B cell (primary cell): ENCODE measurements at places on chromosomes 11 and 22. TPM values are rescaled to one million over a fixed set of nuclear protein-coding genes. Genes with fewer than 3 reads are reported as not detected.

DNA sequence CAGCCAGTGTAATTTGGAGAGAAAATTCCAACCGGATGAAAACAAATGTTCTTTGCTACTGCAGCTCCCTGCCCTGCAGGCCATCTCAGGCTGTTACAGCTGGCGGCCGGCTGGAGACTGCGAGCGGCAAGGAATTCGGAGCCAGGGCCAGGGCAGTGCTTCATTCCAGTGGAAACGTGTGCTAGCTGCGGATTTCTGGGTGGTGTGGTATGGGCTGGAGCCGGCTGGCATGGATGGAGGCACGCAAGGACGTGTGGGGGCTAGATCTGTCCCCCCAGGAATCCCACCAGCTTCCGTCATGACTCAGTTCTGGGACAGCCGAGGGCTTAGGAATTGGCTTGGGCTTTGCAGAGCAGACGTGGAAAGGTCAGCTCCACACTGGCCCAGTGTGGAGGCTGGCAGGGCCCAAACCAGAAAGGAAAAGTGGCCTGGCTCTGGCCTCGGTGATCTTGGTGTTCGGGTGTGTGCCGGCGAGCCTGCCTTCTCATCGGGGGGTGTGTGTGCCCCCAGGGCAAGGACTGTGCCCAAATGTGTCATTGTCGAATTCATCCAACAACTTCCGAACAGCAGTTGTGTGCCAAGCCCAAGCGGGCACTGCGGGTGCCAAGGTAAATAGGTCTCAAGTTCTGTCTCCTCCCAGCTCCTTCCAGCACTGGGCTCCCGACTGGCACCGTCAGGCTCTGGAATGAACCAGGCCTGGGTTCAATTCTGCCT, 48.1 kb upstream of the SHISAL1 start:
- DNase-seq = no peak

DNA sequence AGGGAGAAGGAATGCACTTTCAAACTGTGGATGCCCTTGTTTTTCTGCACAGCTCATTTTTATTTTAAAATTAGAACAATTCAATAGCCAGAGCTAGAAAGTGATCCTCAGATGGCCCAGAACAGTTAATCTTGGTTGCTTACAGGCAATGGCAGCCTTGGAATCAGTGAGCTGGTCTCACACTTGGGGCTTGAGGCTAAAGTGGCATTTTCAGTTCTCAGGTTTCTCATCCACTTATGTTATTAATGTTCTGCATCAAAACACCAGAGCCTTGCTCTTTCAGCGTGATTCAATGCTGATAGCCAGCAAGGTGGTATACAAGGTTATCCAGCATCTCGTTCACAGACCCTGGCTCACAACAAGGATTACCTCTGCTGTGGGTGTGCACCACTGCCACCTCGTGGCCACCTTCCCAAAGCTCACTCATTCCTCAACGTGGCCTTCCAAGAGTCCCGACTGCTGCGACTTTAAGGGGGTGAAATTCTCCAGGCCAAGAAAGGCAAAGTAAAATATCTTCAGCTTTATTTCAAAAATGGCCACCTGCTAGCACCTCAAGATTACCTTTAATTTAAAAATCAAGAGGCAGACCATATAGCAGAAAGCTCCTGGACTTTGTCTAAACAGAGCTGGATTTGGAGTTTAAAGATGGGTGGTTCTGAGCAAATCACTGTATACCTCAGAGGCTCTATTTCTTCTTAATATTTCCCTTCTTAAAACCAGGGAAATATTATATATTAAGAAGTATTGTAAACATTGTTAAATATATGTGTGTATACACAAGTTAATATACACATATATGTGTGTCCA, 34.2 kb upstream of the FSHB start:
- peak; percentile 37 for DNase-seq

GRCh38 chr11:34427186-34427805, 11.4 kb upstream of the CAT start:
- DNase-seq = no peak

DNA sequence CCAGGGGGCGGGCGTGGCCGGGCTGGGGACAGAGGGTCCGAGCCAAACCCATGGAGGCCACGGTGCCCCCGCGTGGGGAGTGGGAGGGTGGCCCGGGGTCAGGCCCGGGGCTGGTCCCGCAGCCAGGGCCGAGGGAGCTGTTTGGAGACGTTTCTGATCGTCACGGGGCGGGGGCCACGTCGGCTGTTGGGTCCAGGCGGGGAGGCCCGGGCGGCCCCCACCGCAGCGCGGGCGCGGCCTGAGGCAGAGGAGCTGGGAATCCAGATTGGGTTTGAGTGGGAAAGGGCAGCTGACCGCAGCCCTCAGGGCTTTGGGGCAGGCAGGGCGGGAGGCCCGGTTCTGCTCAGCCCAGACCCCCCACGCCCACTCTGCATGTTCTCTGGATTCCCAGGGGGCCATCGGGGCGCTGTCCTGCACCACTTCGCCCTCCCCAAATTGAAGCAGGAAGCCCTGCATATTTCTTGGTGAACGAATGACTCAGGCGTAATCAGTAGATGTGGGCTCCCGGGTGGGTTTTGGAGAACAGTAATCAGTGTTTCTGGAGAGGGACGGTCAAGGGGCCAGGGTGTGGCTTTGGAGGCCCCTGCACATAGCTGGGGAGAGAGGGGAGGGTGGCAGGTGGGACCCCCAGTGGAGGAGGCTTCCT, 583 bp downstream of the MRPL23 start:
- DNase-seq = no peak

SESN3 gene
- 519 and 537 TPM in 2 replicates for total RNA-seq

DNA sequence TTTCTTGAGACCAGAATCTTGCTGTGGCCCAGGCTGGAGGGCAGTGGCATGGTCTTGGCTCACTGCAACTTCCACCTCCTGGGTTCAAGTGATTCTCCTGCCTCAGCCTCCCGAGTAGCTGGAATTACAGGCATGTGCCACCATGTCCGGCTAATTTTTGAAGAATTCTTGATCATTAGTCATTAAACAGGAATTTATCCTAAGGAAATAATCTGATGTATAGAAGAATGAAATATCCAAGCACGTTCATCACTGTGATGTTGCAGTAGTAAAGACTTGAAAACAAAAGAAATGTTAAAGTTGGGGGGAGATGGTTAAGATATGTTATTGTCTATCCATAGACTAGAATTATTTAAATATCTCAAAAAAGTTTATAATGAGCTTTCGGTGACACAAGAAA, 23.6 kb downstream of the CBL start:
- no peak for DNase-seq

SUSD2 gene
- 0.30 and 0.44 TPM in 2 replicates for total RNA-seq

GRCh38 chr11:128940156-128940555, 2.5 kb downstream of the TP53AIP1 start:
- no peak for DNase-seq

MFRP gene
- total RNA-seq = not detected in 2 replicates

- DNase-seq = peak; percentile 61
These were observed 77.3 kb downstream of the SCN3B start for GRCh38 chr11:123577081-123577598.

DNA sequence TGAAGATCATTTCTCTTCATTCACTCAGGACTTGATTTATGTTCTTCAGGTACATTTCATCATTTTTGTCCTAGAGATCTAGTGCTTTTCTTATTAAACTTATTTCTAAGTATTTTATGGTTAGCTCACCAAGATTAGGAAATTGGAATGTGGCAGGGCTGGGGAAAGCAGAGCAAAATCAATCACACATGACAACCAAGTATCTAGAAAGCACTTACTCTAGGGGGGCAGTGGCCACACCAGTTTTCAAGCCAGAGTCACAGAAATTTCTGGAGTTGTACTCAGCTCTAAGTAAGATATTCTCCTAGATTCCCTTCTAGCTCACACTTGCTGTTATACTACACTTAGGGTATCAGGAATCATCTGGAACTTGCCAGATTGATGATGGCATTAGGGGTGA, 33.3 kb upstream of the MYEOV start:
- no peak for DNase-seq

DNA sequence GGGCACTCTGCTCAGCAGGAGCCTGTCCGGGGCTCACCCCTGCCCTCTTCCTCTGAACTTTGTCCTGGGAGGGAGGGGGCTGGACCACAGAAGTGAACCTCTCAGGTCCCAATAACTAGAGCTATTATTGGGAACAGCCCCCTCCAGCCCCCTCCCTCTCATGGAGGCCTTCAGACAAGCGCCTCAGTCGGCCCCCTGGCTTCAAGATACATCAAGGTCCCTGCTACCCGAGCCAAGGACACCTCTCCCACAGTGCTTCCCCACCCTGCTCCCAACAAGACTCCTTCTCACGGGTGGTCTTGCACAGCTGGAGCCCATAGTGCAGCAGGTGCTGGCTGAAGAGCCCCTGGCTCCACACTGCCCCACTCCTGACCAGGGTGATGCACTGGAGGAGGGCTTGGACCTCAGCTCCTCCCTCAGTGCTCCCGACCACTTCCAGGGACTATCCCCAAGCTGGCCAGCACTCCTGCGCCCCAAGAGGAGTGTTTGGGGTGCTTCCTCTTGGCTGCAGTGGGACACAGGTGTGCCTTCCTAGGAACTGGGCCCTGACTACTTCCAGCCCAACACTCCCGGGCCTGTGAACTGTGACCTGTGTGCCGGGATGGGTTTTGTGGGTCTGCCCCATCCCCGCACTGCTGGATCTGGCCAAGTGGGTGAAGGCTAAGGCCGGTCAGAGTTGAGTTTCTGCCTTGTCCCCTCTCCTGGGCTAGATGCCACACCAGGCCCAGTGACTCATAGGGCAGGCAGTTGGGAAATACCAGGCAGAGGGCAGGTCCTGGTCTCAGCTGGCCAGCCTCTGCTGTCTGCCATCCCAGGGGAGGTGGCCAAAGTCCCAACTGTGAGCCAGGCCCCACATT, 2.2 kb downstream of the PNPLA2 start:
- no peak for DNase-seq

- no peak for DNase-seq
These were observed 9.2 kb upstream of the IL10RA start for GRCh38 chr11:117977029-117977428.

DNA sequence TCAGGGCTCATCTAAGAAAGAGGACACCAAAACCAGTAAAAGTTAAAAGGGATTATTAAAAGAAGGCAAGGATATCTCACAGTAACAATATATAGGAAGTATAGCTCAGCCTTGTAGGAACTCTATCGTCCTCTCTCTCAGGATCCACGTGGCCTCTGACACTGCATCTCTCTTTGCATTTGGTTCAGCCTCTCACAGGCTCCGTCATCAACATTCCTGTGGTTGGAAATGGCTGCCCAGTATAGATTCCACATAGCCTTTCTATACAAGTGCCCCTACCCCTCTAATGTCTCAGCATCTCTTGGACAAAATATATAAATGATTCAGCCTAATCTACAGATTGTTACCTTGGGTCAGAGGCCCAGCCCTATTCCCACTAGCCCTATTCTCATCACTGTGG, 101.3 kb upstream of the DBX1 start:
- DNase-seq = no peak

GAB4 gene
- 0.39 TPM in 1 of 2 replicates, not detected in the other for total RNA-seq
